ENCODE measurements at places on chromosomes 11 and 22. TPM values are rescaled to one million over a fixed set of nuclear protein-coding genes. Genes with fewer than 3 reads are reported as not detected.

Gene KCNK7
- total RNA-seq = 0.29 TPM

Gene KLHDC7B
- total RNA-seq = under 0.01 TPM

Gene DEUP1
- total RNA-seq = not detected

Gene CASP4
- 277 TPM for total RNA-seq

Gene APOL5
- total RNA-seq = not detected

Gene SPECC1L
- total RNA-seq = 48.3 TPM

Gene MPPED1
- under 0.01 TPM for total RNA-seq

Gene MRGPRX4
- total RNA-seq = not detected

Gene HARBI1
- total RNA-seq = 5.3 TPM

Gene HIKESHI
- total RNA-seq = 50.5 TPM

Gene ZP1
- total RNA-seq = not detected

Gene EIF1AD
- total RNA-seq = 36.4 TPM

Gene APOL4
- total RNA-seq = 0.57 TPM

Gene APLP2
- total RNA-seq = 845 TPM

Gene SLN
- total RNA-seq = not detected

Gene MEI1
- total RNA-seq = 0.96 TPM

Gene KBTBD3
- 3.3 TPM for total RNA-seq

Gene TMEM86A
- total RNA-seq = 2.5 TPM

Gene ANO5
- 0.38 TPM for total RNA-seq

Gene TRPM5
- not detected for total RNA-seq

Gene SCGB1C1
- not detected for total RNA-seq

Gene PHF21A
- total RNA-seq = 12.1 TPM

Gene MS4A1
- not detected for total RNA-seq

Gene CLCF1
- total RNA-seq = 4.6 TPM

Gene SLC22A8
- not detected for total RNA-seq

Gene DAGLA
- total RNA-seq = 5.0 TPM

Gene ABCC8
- total RNA-seq = not detected

Gene SPTY2D1
- total RNA-seq = 19.9 TPM

Gene OR51B4
- total RNA-seq = not detected

Gene TNNT3
- total RNA-seq = not detected

Gene MMP27
- total RNA-seq = not detected

Gene SPI1
- under 0.01 TPM for total RNA-seq

Gene QSER1
- 27.0 TPM for total RNA-seq

Gene PRRG4
- 0.33 TPM for total RNA-seq

Gene EMID1
- total RNA-seq = under 0.01 TPM

Gene SLC37A2
- total RNA-seq = 2.7 TPM

Measured in vein endothelial cell (primary cell).